ENCODE measurements at places on chromosomes 3 and 15.
A peak's percentile ranks its signal among the peaks of the same experiment; 100 is the strongest.

- no peak for DNase-seq
Observed at GRCh38 chr15:74625693-74626092, 10.1 kb downstream of the CLK3 start.

- no peak for DNase-seq
Observed at GRCh38 chr15:29864501-29864900, 42.2 kb upstream of the TJP1 start.

GRCh38 chr3:175163686-175164085 is 304.6 kb downstream of the NAALADL2 start:
- DNase-seq: no peak

DNA sequence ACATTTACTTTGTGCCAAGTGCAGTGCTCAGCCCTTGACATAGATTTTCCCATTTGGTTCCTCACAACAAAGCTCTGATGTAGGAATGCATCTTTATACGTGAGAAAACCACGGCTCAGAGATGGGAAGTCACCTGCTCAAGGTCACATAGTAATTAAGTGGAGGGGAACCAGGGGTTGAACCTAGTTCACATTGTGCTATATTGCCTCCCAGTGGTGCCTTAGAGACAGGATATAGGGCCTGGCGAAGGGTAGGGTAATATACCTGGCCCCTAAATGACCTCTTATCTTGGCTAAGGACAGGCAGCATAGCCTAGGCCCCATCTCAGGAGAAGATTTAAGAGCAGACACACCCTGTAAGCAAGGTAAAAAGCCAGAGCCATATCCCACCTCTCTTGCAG is 71.5 kb downstream of the FOXP1 start:
- DNase-seq: peak; percentile 71

- DNase-seq: no peak
Observed at GRCh38 chr15:51267051-51267702, 71.2 kb downstream of the CYP19A1 start.

GRCh38 chr3:188624828-188625227 is 470.9 kb downstream of the LPP start:
- DNase-seq: no peak

DNA sequence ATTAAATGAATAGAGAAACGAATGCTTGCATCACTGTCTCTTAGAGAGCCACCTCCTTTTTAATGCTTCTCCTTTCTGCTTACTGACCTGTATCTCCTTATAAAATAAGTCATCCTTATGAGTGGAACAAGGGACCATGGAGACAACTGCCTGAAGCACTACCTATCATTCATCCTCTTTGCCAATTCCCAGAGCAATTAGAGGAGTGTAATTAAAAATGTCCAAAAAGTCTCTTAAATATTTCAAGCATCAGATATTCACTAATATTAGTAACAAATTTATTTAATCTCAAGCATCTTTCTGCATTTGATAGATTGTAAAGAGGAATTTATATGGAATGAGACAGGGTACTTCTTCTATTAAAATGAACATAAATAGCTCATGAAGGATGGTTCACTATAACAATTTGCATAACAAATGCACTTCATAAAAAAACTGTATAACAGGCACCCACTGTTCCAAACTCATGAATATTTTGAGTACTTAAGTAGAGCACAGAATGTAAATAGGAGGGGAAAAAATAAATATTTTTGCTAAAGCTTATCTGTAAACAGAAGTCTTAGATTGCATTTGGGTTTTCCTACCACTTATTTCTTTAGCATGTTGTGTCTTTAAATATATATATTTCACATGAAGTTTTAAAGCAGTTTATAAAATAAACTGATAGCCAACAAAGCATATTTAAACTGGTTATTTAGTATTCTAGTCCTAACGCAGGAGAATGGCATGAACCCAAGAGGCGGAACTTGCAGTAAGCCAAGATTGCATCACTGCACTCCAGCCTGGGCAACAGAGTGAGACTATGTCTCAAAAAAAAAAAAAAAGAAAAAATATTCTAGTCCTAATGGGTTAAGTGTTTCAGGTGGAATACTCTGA is 269.3 kb downstream of the TBL1XR1 start:
- no peak for DNase-seq

DNA sequence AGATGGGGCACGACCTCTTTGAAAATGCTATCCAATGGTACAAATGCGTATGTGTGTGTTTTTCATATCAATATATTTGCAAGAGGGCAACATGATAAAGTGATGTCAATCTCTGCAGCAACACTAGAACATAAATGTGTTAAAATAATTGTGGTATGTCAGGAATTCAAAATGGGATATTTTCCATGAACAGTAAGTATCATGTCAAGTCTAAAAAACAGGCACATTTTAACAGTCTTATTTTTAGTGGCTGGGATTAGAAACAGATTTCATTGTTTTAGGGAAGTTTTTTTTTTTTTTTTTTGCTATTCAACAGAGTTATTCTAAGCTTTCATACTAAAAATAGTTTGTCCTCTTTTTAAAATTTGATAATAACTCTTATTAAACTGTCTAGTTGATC is 209.8 kb downstream of the GAP43 start:
- no peak for DNase-seq

GRCh38 chr3:143266511-143266910 is 146.9 kb downstream of the CHST2 start:
- no peak for DNase-seq

- no peak for DNase-seq
Observed at GRCh38 chr3:120770891-120771290, 28.3 kb downstream of the GTF2E1 start.

GRCh38 chr3:11236588-11237461 is 35.4 kb upstream of the ATG7 start:
- peak; percentile 80 for DNase-seq

GRCh38 chr3:30613133-30613825 is 6.9 kb downstream of the TGFBR2 start:
- no peak for DNase-seq

DNA sequence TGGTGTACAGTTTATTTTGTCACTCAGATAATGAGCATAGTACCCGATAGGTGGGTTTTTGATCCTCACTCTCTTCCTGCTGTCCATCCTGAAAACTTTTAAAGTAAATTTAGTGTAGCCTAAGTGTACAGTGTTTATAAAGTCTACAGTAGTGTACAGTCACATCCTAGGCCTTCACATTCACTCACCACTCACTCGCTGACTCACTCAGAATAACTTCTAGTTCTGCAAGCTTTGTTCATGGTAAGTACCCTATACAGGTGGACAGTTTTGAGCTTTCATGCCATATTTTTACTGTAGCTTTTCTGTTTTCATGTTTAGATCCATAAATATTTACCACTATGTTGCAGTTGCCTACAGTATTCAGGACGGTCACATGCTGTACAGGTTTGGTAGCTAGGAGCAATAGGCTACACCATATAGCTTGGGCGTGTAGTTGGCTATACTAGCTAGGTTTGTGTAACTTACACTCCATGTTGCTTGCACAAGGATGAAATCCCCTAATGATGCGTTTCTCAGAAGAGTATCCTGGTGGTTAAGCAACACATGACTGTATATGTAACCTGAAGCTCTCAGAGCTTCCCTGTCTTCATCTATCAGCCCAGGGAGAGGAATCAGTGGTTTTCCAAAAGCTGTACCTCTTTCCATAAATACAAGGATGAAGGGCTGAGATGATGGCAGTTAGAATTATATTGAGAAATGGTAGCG is 87.6 kb upstream of the SLC25A26 start:
- DNase-seq: no peak

DNA sequence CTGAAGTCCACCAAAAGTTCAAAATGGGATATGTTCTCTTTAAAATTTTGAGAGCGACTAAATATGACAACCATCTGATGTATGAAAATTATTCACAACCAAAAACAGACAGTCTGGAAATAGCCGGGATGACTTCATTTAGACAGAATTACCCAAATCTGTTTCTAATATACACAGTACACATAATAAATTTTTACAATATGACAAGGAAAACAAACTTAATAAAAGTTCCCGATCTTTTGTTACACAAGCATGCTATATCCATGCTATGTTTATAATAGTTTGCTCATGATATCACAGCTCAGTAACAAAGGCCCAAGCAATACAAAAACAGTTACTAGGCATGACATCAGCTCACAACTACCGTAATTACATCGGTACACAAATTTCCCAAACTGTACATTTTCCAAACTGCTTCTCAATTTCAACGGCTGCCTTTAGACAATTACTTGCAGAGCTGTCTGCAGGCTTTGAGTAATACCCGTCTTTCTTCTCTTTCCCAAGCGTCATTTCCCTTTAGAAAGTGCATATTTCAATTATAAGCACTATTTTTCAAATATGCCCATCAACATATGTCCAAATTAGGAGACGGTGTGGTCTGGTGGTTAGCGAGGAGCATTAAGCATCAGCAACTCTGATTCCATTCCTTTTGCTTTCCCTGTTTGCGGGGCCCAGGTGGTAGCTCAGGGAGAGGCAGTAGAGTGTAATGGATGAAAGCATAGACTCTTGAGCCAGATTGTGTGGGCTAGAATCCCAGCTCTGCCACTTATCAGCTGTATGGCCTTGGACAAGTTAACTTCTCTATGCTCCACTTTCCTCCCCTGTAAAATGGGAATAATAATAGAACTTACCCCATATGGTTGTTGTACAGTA is 481.2 kb downstream of the FOXP1 start:
- DNase-seq: no peak

GRCh38 chr15:71785996-71786395 is 24.4 kb upstream of the NR2E3 start:
- no peak for DNase-seq

DNA sequence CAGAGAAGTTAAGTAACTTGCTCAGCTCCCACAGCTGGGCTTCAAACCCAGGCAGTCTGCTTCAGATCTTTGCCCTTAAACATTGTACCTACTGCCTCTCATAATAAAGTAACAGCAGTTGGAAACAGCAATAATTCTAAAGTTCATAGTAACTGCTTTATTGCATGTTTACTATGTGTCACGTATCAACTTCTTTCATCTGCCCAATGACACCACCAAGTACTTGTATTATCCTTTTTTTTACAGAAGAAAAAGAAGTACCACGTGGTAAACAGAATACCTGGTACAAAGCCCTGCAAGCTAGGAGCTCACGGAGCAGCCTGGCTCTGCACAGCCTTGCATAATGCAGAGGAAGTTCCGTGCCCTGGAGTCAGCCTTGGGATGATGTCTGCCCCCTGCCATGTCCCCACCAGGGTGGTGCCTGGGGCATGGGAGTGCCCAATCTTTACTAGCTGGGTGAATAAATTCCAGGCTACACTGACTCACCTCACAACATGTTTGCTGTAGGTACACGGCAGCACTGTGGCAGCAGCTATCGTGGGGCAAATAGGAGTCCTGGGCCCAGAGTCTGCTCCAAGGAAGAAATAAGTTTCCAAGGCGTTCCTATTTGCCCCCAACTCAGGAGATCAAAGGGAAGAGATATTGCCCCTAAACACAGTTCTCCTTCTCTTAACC is 77.2 kb downstream of the LDHAL6B start:
- DNase-seq: no peak

DNA sequence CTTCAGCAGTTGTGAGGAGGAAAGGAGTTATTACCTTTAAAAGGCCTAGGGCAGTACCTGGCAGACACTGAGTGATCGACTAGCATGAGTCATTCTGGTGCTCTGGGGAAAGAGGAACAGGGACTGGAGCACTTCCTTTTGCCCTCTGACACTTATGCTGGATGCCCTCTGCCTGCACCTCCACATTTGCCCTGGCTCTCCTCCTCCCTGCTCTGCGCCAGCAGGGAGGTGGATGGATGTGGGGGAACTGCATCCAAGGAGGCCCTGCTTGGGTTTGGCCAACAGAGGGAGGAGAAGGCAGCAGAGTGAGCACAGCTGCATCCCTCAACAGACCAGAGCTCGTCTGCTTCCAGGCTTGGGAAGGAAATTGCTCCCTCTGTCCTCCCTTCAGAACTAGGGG is 75.0 kb downstream of the SEMA5B start:
- no peak for DNase-seq

DNA sequence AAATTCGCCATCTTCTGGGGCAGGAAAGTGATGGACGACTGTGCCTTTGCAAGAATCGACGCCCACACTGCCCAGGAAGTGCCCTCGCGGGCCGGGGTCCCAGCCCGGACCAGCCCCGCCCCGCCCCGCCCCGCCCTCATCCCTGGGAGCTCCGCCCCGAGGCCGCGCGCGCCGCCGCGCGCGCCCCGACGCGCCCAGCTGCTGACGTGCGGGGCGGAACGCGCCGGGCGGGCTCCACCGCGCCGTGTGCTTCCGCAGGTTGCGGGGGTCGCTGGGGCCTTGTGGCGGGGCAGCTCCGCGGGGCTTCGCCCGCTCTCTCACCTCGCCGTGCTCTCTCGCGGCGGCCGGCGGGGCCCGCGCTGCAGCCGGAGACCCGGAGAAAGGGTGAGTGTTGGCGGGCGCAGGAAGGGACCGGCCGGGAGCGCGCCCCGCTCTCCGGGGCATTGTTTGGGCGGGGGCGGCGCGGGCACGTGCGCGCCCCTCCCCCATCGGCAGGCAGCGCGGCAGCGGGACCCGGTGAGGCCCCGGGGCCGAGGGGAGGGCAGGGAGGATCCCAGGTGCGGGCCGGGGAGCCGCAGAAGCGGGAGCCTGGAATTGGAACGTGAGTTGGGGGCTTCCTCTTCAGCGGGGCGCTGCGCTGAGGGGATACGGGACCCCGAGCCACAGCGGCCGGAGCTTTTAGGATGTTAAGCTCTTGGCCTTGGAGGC is at the start of gene YEATS2:
Gene YEATS2 (plus strand): TSS at position 188 of the 708 bp plus-strand sequence. CDS start 17,366 bp downstream, outside the sequence.
- peak; percentile 68 for DNase-seq

DNA sequence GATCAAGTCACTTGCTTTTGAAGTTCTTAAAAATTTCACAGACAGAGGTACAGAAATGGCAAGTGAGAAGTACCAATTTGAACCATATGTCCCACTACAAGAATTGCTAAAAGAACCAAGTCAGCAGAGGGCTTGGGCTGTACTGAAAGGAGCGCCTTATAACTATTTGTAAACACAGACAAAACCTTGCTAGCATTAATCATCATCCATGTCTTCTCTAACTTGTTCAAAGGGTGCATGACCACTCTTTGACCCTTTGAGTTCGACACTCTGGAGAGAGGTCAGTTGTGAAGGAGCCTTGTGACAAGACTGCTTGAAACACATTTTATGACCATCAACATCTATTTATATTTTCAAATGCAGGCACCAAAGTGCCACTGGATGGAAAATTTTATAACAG is 191.7 kb downstream of the PDZRN3 start:
- no peak for DNase-seq

DNA sequence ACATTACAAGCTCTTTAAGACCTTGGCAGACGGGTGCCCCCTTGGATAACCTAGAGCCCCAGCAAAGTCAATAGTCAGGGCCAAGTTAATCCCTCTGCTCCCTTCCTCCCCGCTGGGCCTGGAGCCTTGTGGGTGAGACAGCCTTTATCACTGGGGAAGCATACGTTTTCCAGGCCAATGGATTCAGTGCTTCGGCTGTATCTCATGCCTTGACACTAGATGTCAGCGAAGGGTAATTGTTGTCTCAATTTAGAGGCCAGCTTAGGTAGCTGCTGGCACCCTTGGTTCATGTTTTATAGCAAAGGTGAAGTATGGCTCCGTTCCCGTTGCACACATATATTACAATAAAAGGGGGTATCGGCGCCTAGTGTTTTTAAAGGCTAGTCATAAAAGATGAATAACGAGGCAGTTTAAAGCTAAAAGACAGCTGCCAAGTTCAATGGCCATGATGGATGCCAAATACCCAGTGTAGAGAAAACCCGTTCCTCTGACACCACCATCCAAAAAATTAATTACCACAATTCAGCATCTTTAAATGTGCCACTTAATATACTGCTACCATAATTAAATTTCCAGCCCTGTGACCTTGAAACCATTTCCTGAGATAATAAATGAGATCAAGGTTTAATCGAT is 52.3 kb upstream of the BNIP2 start:
- no peak for DNase-seq

Data from CD4-positive, alpha-beta T cell treated with Interleukin-2 at 100 ng/mL for 4 hours (primary cell).